ENCODE measurements at places on chromosomes 5 and 9.
A peak's percentile ranks its signal among the peaks of the same experiment; 100 is the strongest.

GRCh38 chr5:89826938-89827337, 582.6 kb downstream of the CETN3 start:
- no peak for DNase-seq

GRCh38 chr5:148267962-148268361, 632 bp upstream of the SPINK13 start:
- no peak for DNase-seq

- no peak for DNase-seq
Measured at GRCh38 chr5:14330729-14331385, 187.7 kb downstream of the TRIO start.

- no peak for DNase-seq
Measured at GRCh38 chr5:39092581-39093351, 18.6 kb upstream of the RICTOR start.

- no peak for DNase-seq
Measured at GRCh38 chr9:80188579-80188978, 616.8 kb downstream of the TLE4 start.

DNA sequence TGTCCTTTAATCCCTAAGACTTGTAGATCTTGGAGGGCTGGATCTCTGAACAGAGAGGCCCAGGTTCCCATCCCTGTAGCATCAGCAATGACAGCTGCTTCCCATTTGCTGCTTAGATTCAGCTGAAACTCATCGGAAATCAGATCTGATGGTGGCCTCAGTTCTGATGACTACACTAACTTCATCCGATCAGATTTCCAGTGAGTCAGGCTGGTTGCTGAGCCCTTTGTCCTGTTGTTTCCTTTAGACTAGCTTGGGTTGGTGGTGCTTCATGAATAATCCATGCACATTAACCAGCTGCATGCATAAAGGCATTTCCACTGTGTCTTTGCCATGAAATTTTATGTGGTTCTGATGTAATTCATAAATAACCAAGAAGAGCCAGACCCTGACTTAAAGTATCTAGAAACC, 195.2 kb upstream of the TUT7 start:
- no peak for DNase-seq

- no peak for DNase-seq
Measured at GRCh38 chr5:159899067-159900049, 16.9 kb upstream of the ADRA1B start.

DNA sequence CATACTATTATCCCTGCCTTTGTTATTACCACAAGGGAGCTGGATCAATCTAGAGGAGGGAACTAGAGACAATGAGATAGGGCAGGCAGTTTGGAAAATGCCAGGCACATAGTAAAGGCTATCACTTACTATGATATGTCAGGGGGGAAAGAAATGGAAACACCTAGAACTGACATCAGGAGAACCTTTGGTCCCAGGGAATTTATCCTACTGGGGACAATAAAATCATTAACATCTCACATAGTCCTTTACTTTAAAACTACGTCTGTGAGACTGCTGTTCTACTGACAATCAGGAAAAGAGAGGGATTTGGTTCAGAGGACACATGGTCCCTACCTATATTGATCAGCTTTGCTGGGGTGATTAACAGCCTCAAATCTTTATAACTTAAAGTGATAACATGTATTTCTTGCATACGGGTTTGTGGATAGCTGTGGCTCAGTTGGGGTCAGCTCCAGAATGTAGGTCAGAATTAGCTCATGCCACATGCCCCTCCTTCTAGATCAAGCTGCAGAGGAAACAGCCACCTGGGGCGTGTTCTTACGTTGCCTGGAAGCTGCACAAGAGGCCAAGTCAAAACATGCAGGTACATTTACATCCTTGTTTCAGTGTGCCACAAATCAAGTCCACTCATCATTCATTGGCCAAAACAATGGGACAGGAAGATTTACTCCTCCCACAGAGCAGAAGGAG, 43.9 kb upstream of the ALDOB start:
- DNase-seq: no peak

DNA sequence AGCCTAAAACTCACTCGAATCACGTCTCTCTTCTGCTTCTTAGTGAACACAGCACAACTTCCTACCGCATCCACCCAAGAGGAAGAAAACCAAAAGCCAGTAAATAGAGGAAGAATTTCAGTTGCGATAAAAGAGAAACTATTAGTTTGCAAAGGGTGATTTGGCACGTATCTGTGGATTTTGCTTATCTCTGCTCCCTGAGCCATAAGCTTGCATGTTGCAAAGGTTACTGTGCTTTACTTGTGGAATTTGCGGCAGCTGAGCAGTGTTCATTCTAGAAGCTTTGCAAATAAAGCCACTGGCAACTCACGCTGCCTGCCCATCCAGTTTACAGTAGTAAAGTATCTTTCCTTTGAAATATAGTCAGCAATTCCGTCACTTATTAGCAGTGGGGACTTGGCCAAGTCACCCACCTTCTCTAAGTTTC, 149.0 kb upstream of the PCA3 start:
- DNase-seq: no peak

DNA sequence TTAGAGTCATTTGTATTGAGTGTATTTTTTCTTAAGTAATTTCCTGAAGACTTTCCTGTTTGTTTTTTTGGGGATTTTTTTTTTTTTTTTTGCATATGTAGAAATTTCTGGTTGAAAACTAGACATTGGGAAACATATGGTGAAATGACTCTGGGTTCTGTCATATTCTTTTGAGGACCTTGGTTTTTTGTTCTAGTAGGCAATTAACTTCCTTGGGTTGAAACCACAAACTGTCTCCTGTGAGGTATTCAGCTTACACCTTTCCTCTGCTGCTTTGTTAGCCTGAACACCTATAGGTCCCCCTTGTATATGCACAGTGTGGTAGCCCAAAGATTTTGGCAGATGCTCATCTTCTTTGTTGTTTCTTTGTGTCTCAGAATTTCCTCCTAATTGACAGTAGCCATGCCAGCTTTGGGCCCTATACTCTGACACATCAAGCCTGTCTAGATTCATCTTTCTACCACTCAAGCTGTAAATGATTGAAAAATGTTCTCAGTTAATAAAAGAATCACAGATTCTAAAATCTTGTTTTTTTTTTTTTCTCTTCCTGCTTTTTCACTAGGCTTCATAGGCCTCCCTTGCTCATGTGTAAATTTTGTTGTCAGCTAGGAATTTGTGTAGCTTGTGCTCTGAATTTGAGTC, 140.6 kb downstream of the COMMD10 start:
- no peak for DNase-seq

DNA sequence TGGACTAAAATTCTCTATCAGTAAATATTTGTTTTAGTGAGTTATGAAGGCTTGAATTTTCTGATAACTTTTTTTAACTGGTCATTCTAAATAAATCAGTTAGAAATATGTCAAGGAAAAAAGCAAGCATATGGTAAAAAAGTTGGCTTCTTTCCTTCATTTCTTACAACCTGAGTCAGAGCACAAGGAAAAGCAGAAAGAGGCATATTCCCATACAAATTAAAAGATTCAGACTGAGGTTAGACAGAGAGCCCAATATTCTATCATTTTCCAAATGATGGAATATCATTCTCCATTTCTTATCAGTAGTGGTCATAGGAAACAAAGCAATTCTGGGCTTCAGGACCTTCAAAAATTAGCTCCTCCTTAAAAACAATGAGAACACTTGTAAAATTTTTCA, 732.1 kb downstream of the MAT2B start:
- no peak for DNase-seq

- DNase-seq: peak; percentile 17
Measured at GRCh38 chr9:138072161-138072842, 194.7 kb downstream of the CACNA1B start.

DNA sequence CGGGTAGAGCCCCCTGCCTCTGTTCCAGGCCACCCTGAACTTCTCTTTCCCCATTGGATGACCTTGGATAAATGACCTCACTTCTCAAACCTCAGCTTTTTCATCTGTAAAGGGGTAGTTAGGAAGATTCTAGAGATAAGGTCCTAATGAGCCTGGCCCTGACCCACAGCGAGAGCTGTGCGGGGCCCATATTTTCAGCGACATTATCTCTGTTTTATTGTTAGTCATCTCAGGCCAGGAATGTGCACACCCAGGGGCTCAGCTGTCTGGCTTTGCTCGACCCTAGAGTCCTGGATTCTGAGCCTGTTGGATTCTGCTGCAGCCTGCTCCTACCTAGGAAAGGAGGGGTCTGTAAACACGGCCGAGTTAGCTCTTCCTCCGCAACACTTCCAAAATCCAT, 81.2 kb upstream of the LMX1B start:
- no peak for DNase-seq

DNA sequence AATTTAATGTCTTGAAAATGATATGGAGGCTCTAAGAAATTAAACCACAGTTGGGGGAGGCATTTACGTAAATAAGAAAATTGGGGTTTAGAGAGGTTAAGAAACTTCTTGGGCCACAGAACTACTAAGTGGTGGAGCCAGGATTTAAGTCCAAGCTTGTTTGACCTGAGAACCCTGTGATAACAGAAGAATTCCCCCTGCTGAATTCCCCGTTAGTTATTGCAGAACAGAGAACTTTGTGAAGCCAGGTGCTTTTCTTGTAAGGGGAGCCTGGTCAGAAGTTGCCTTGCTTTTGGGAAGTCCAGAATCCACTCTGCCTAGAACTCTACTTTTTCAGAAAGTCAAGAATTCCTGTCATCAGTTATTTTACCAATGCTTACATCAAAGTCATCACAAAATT, 309.3 kb upstream of the SEMA6A start:
- no peak for DNase-seq

GRCh38 chr9:127049044-127049443, 73.4 kb downstream of the ANGPTL2 start:
- no peak for DNase-seq

GRCh38 chr5:42573386-42573785, 150.1 kb downstream of the GHR start:
- DNase-seq: no peak

DNA sequence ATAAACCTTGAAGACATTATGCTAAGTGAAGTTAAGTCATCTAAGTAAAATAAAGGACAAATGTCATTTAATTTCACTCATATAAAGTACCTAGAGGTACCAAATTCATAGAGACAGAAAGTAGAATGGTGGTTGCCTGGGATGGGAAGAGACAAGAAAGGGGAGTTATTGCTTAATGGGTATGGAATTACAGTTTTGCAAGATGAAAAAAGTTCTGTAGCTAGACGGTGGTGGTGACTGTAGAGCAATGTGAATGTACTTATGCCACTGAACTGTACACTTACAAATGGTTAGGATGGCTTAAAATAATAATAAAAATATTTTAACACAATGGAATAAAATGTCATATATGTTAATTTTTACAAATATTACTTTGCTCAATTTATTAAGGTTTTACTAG, 128.0 kb downstream of the MPDZ start:
- no peak for DNase-seq

GRCh38 chr9:92686954-92687353, 17.0 kb upstream of the IPPK start:
- DNase-seq: no peak

DNA sequence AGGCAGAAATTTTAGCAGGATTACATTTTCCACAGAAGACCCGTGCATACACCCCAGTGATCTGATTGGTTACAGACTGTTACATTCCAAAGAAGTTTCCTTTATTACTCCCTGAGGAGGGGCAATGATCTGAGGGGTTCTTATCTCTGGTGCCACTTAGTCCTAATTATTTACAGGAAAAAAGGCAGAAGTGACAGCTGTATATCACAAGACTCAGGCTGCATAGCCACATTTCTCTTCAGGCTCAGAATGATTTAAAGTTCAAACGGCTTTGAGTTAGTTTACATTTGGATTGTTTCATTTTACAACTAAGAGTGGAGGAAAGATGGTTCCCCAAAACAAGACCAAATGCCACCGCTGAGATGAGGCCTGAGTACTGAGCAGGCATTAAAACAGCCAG, 17.3 kb downstream of the NAIF1 start:
- DNase-seq: no peak

GRCh38 chr5:10634050-10634449, 70.2 kb downstream of the ANKRD33B start:
- DNase-seq: peak; percentile 53

GRCh38 chr5:176534640-176535039, 2.6 kb downstream of the RNF44 start:
- DNase-seq: peak; percentile 82

DNA sequence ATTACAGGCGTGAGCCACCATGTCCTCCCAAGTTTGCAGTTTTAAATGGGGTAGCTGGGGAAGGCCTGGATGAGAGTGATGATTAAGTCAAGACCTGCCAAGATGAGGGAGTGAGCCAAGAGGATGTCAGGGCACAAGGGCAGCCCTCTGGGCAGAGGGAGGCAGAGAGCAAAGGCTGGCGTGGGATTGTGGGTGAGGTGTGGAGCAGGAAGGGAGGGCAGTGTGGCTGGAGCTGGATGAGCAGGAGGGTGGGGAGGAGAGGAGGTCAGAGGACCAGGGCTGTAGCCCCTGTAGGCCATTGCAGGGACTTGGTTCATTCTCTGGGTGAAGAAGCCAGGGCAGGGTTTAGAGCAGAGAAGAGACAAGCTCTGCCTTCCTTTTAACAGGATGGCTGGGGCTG, 53.7 kb upstream of the CTNNA1 start:
- no peak for DNase-seq

DNA sequence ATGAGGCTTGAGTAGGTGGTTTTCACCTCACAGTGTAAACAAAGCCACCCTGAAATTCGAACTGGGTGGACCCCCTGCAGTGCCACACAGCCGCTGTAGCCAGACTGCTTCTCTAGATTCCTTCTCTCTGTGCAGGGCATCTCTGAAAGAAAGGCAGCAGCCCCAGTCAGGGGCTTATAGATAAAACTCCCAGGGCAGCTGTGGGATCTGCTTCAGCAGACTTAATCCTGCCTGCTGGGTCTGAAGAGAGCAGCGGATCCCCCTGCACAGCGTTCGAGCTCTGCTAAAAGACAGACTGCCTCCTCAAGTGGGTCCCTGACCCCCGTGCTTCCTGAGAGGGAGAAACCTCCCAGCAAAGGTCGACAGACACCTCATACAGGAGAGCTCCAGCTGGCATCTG, 71.4 kb downstream of the CARTPT start:
- no peak for DNase-seq

DNA sequence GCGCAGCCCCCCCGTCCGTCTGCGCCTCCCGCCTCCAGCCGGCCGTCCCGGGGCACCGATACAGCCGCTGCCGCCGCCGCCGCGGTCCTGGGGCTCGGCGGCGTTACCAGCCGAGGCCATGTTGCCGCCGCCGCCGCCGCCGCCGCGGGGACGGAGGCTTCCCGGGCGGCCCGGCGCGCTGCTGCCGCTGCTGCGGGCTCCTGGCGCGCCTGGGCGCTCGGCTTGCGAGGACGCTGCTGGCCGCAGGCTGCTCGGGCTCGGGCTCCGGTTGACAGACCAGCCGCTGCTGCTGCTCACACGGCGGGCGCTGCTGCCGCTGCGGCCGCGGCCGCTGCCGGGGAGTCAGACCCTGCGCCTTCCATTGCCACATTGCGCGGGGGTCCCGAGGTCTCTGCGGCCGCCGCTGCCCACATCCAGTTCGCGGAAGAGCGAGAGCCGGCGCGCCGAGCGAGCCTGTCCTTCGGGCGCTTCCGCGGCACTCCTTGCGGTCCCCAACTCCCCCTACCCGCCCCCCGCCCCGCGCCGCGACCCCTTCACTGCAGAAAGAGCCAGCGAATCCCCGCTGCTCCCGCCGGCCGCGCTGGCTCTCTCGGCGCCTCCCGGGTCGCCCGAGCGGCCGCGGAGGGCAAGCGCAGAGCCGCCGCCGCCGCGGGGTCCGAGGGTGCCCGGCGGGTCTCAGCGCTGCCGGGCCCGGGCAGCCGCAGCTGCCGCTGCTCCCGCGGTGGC, 8.4 kb downstream of the PTCH1 start:
- DNase-seq: no peak

Data from Peyer's patch (tissue), 4 donors.